T-helper 2 cell treated with Interferon-gamma antibody and Interleukin-4, amounts not matched to agents 5 μg/mL and 100 μg/mL, for 36 hours (primary cell): ENCODE measurements at places on chromosomes 1 and 21.

DNA sequence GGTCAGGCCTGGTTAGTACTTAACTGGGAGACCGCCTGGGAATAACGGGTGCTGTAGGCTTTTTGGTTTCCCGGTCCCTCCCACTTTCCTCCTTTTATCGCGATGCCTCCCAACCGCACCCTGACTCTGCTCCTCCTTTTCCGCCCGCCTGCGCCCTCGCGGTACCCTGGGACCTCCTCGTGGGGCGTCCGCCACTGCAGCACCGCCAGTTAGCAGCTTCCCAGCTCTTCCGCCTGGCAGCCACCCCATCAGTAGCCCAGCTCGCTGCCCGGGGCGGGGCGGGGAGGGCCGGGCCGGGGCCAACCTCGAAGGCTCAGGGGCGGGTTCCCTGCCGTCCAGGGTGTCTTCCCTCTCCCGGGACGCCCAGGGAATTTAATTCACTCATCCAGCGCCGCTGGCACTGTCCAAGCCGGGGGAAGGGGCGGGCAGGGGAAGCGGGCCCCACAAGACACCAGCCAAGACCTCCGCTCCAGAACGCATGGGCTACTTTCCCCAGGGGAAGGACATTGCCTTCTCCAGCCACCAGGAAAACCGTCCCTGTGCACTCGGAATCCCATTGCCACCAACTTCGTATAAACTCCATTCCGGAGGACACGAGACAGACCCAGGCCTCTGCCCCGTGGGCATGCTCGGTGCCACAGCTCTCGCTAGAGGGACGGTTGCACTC lies 2.0 kb upstream of the ZNF678 start:
- DNase-seq = no peak

DNA sequence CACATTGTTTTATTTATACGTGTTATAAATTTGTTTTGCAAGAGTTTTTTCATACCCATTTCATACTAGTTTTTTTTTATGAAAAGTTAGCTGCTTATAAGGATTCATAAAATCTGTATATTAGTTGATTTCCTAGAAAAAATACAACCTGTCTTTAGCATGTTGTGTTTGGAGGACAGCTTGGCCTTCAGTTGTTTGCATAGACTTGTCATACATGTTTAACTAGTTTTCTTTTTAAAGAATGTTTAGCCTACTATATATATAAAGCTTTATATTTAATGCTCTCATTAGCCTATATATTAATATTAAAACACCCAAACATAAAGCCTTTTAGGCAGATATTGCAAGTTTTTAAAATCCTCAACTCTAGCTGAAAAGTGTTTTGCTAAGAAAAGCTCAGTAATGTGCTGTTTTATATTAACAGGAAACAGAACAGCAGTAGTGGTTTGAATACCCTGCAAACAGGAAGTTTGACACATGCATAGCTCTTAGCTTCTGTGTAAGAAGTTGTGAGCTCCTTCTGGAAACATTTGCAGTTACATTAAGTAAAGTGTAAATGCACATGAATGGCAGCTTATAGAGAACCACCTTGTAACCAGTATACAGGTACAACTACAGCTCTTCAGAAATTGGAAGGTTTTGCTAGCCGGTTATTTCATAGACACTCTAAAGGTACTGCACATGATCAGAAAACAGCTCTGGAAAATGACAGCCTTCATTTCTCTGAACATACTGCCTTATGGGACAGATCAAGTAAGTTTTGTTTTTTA lies at the start of gene PRKACB:
TSS of gene PRKACB (plus strand) at position 476 of the 770 bp plus-strand sequence. CDS start at position 567, 91 bp downstream.
- peak; percentile 26 for DNase-seq

GRCh38 chr1:17244821-17245740 lies 3.8 kb upstream of the PADI3 start:
- DNase-seq = no peak

DNA sequence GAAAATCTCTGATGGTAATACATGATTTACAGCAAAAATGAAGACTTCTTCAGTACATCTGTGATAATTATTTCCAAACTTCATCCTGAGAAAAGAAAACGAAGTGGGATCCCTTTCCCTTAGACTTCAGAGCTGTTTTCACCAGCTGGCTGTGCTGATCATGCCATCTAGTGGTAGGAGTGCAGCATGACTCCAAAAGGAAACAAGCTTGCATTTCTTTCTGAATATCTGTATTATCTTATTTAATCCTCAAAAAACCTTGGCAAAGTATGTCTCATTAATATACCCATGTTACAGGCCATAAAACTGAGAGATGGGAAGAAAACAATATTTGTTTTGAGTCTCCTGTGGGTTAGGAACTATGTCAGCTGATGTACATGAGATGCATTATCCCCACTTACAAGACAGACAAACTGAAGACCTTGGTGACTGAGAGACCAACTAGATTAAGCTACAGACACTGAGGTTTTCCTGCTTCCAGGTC lies 9.8 kb upstream of the GJA8 start:
- DNase-seq = no peak

GRCh38 chr1:7623842-7624241 lies 147.3 kb upstream of the VAMP3 start:
- no peak for DNase-seq

GRCh38 chr21:41169701-41170100 lies 1.7 kb downstream of the BACE2 start:
- DNase-seq = no peak

DNA sequence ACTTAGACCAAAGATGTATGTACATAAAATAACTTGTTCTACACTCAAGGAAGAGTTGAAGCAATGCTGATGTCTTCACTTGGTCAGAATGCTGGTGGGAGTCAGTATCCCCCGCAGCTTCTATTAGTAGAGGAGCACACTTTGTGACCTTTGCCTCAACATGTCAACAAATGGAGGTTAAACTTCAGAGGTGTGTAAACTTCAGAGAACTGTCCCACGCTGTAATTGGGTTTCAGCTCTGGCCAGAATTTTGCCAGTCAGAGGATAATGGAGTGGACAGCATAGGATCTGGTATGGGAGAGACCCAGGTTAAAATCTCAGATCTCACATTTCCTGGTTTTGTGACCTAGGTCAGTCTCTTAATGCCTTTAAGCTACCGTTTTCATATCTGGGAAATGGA lies 107.6 kb upstream of the ZNF644 start:
- no peak for DNase-seq

DNA sequence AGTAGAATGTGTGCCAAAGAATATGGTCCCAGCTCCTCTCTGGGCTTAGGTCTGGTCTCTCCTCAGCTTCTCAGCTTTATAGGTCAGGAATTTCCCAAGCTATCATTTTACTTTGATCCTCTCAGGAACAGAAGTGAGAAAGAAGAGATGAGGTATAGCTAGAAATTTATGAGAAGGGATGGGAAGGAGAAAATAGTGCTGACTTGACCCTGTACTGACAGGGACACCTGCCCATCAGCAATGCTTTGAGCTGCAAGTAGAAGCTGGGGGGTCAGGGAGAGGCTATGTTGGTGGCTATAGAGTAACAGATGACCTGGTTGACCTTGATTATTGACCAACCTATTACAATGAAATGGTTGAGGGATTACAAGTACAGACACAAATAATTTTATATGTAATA lies 75.0 kb downstream of the XCL2 start:
- no peak for DNase-seq

GRCh38 chr1:22540337-22540736 lies 23.0 kb upstream of the EPHA8 start:
- DNase-seq = no peak

GRCh38 chr1:185284116-185284515 lies 32.9 kb downstream of the IVNS1ABP start:
- no peak for DNase-seq

DNA sequence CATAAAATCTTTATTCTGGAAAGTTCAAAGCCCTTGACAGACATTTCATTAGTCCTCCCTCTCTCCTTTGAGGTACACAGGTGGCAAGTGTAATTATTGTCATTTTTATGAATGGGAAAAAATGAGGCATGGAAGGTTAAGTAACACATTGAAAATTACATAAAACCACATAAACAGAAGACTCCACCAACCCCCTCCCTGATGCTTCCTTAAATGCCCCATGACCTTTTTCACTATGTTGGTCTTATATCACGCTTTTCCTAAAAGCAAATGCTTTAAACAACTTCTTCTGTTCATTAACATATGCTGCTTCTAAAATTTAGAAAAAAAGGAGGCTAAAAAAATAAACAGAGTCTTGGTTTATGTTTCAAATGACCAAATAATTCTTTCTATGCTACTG lies 648.4 kb downstream of the PTPRC start:
- no peak for DNase-seq

DNA sequence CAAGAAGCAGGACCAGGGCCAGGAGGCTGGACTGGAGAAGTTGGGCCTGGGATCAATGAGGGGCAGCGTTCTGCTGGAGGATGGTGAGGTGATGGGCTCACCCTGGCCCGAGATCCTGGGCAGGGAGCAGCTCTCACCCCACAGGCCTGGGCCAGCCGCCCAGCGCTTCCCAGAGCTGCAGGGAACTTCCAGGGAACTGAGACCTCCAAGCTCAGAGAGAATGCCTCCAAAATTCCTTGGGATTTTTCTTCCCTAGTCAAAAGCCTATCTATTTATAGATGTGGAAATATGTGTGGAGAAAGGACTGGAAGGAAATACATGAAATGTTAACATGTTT lies 121.2 kb downstream of the SPSB1 start:
- no peak for DNase-seq

GRCh38 chr1:156658945-156659574 lies 17.1 kb downstream of the BCAN start:
- no peak for DNase-seq

- no peak for DNase-seq
Observed at GRCh38 chr1:188769936-188770335, 1707.7 kb downstream of the BRINP3 start.

- no peak for DNase-seq
Observed at GRCh38 chr1:2971609-2972008, 49.7 kb upstream of the ACTRT2 start.

GRCh38 chr1:167471568-167471967 lies 46.8 kb downstream of the CD247 start:
- no peak for DNase-seq

- no peak for DNase-seq
Observed at GRCh38 chr1:243851257-243851756, 1.3 kb upstream of the AKT3 start.

DNA sequence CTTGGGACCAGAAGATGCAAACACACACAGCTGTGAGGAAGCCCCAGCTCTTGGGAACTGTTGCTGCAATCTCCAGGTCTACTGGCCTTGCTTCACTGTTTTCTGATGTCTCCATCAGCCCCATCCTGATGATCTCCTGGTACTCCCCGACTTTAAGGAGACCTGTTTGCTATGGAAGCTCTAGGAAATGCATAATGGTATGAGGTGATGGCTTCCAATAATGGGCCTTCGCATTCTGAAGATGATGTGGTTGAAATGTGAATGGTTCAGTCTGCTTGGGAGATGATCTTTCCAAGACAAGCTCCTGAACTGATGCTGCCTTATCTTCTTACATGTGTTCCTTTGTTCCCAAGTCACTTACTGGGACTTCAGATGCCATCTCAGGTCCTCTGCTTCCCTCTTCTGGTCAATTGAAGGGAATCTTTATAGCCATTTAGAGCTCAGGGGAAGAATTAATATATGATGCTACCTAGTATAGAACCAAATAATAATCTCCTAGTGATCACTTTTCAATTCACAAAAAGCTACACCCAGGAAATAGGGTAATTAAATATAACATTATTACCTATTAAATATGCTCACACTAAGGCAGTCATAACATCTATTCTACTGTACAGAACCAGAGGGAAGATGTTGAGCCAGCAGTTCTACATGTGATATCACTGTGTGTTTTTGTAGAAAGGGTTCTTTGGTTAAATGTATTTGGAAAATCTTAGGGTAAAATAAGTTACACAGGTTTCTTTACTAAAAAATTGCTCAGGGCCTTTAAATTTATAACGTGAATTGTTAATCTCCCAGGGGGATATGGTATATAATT lies 73.9 kb upstream of the VTCN1 start:
- no peak for DNase-seq

DNA sequence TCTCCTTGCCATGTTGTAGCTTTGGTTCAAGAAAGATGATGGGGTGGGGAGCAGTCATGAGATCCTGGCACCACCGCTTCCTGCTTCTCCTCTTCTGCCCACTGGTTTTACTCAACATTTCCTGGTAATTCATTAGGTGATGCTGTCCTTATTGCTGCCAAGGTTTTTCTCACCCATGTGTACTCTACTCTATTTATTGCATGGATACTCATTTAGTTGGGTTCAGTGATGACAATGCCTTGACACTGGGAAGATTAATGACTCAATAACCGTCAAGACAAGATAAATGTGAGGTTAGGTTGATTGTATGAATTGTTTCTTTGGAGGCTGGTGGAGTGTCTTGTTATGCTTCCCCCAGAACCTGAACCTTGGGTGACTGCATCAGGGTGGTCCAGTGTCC lies 484.2 kb downstream of the SIPA1L2 start:
- DNase-seq = no peak

DNA sequence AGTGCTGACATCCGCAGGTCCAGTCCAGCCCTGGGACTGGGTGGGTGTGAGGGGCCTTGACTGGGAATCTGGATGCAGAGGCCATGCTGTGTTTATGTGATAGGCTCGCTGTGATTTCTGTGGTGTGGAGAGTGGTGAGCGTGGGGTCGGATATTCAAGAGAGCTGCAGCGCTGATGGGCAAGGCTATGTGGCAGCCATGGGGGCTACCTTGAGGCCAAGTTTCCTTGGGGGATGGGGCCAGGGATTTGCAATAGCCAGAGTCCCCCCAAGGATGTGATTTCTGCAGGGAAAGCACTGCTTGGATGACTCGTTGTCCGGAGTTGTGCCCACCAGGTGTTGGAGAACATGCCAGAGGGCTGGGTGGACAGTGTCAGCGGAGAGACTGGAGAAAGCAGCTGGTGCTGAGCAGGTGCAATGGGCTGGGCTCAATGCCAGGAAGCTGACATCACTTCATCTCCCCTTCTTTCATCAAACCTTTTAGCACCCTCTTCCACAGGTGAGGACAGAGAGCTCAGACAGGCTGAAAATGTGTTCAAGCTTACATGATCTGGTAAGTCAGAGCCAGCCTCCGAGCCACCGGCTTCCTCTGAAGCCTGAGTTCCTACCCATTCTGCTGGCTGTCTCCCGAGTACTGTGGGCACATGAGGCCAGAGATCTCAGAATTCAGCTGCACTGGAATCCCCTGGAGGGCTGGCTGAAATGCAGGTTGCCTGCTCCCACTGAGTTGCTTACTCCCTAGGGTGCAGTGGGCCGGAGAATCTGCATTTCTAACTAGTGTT lies 132.9 kb downstream of the RHOU start:
- no peak for DNase-seq

- DNase-seq = no peak
Observed at GRCh38 chr1:234899041-234899729, 229.5 kb downstream of the TOMM20 start.

- no peak for DNase-seq
Observed at GRCh38 chr1:89686520-89686919, 53.6 kb downstream of the LRRC8C start.

GRCh38 chr21:29224006-29224405 lies 74.7 kb upstream of the BACH1 start:
- DNase-seq = no peak

- no peak for DNase-seq
Observed at GRCh38 chr1:175865041-175865766, 121.8 kb upstream of the TNR start.

DNA sequence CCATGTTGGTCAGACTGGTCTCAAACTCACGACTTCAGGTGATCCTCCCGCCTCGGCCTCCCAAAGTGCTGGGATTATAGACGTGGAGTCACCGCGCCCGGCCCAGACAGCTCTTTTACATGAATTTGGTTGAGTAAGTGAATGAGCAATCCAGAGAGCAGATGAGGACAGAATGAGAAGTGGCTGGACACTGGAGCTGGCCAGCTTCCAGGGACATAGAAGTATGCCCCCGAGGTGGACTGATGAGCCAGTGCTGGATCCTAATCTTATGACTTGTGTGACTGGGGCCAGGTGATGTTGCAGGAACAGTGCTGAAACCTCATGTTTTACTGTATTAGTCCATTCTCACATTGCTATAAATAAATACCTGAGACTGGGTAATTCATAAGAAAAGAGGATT lies 35.9 kb upstream of the KANK4 start:
- no peak for DNase-seq
